ENCODE measurements at places on chromosomes 7 and 10.

GRCh38 chr10:71134732-71135211 lies 77.6 kb upstream of the UNC5B start:
- no peak for DNase-seq

GRCh38 chr7:150340024-150340749 lies 1.2 kb downstream of the RARRES2 start:
- peak; percentile 39 for DNase-seq

DNA sequence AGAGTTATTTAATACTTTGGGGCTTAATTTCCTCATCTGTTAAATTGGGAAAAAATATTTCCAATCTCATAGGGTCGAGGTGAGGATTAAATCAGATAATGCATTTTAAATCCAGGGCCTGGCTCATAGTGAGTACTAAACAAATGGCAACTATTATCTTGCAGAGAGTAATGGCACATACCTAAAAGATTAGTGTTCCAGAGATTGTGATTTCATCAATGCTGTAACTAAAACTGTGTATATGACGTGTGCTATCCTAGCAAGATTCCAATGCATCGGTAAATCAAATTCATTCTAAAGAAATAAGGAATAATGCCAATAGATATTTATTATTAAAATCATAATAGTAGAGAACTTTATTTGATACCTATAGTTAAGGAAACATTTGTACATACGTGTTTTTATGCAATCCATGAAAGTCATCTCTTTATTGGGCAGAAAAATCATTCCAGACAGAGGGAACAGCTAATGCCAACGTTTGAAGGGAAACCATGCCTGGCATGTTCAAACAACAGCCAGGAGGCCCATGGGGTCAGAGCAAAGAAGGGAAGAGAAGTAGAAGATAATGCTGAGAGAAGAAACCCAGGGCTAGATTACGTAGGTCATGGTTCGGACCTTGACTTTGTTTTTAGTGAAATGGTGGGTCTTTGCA lies 174.8 kb upstream of the AGR3 start:
- DNase-seq = no peak

DNA sequence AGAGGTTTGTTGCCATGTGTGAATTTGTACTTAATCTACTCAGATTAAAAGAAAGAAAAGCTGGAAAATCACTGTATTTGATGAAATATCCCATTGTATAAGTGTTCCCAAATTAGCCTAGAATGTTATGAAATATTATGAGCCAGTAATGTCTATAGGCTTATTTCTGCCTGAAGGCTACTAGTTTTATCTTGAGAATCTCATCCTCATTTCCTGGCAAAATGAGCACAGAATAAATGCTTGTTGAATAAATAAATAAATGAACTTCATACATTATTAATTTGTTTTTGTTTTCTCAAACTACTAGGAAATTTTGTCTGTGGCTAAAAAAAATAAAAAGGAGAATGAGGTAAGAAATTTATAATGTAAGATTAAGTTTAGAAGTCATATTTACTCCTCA lies 25.5 kb downstream of the HELLS start:
- no peak for DNase-seq

GRCh38 chr7:30920021-30920583 lies 8.4 kb downstream of the AQP1 start:
- DNase-seq = no peak

DNA sequence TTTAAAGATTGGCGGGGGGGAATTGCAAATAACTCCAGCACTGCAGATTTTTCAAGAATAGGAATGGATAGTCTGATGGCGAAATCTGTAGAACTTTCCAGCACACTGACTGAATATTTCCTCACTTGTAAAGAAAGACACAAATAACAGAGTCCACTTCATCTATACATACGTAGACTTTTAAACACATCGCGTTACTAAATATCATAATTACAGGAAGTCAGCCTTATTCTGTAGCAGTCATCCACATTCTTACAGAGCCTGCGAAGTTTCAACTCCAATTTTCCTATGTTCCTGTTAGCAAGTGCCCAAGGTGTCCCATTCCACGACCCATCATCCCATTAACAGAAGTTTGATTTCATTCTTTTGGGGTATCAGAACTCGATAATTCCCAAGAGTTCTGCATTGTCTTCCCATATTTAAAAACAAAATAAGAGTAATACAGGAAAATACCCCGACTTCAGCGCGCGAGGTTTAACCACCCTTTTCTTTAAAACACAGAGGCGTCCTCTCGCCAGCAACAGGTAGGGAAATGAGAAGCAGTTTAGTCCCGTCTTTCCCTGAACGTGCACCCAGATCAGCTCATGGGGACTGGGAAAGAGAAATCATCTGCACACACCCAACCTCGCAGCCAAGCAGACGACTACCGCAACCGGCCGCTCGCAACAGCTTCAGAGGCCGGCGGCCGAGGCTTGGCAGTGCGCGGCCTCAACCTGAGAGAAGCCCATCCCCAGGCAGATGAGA lies 880 bp downstream of the HERC4 start:
- no peak for DNase-seq

Measured in stimulated activated naive CD8-positive, alpha-beta T cell treated with anti-CD3 and anti-CD28 coated beads, Interleukin-15, Interleukin-2, amounts not matched to agents 100 U/mL and 50 U/mL, for 24 hours (primary cell).